Left forelimb (tissue), 1 donor: ENCODE measurements at places on chromosomes 5 and 9.

DNA sequence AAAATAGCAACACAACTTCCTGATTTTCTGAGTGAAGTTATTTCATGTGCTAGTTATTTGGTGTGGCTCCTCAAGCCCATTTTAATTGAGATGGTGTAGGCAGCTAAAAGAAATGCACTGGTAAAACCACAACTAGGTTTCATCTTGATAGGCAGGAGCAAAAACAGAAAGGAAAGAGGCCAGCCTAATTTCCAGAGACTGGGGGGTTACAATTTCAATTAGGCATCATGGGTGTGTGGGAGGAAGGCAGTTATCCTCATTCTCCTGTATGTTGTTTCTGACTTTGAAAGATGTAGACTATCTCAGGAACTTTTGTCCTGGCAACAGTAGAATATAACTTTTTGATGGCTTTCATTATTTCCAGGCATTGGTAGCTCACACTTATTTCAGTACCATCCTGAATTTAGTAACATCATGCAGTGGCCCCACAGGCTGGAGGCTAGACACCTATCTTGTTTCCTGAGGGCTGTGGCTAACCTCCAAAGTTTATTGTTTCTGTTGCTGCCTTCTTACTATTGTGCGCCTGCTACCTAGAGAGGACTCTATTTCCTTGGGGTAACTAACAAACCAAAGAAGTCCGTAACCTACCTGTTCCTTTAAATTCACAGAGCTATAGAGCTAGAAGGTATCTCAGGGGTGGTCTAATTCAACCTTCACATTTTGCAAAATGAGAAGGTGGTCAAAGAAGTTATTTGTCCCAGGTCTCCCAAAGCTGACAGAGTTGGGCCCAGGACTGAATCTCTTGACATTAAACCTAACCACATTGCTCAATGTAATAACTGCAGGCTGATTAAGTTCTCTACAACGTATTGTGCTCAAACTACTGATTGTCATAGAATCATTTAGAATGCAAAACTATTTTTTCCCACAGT, 42.4 kb downstream of the FYB1 start:
- DNase-seq = no peak

GRCh38 chr9:110994771-110995241, 43.5 kb downstream of the LPAR1 start:
- no peak for DNase-seq

- no peak for DNase-seq
These were observed 106.9 kb downstream of the GLDC start for GRCh38 chr9:6538666-6539071.

DNA sequence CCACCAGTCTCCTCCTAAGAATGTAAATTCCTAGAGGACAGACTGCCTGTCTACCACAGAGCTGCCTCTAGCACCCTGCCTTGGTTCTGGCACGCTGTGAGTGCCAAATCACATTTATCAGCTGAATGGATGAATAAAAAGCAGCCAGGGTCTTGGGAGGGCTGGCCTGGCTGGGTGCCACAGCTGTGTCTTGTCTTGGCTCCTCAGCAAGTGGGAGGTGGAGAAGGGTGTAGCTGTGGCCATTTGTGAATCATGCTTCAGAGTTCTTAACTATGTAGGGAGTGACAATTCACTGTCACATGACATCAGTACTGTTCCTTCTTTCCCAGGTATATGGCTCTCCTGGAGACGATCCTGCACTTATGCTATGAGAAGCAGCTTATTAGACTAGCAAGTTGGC, 70.6 kb downstream of the DCP2 start:
- no peak for DNase-seq

GRCh38 chr5:1430121-1430795, 15.0 kb downstream of the SLC6A3 start:
- no peak for DNase-seq

DNA sequence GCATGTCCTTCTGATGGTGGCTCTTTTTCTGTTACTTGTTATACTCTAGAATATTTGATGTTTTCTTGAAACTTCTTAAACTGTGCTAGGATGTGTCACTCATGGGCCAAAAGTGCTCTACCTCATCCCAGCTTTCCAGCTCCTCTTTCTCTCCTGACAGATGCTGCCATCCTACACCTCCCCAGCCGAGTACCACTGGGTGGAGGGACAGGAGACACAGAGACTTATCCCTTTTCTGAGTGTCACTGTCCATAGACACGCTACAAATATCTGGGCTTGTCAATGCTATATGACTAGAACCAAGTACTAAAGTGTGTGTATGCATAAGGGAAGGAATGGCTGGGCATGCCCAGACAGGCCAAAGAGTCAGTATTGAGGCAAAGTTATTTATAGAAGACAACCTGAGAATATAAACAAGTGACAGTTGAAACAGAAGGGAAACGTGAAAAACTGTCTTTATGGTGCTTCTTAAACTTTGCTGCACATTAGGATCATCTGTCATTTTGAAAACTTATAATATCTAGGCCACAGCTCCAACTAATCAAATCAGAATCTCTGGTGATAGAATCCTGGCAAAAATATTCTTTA, 188.0 kb downstream of the CARTPT start:
- no peak for DNase-seq

DNA sequence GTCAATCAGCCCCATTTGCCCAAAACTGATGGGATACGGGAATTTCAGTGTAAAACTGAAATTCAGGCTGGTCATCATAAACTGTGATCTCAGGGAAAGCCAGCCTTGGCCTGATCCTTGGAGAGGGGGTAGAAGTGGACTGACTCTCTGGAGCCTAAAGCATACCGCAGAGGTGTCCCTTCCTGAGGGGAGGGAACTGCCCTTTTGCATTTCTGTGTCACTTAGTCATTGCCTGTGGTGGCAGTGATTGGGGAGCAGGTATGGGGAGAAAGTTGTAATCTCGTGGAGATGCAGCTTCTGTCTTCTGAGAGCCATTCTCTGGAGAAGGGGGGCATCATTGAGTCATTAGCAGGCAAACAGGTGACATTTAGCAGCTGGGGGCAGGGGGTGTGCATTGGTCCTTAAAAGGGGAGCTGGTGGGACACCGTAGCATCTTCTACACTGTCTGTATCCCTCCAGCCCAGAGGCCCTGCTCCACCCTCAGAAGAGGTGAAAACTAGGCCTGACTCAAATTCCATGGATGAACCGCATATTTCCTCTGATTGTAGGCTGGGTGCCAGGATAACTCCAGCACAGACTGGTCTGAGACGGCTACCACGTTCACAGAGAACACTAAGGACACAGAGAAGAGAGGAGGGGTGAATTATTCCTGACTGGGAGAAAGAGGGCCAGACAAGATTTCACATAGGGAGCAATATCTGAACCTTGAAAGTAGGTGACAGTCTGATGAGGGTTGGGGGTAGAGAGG, 143.3 kb downstream of the SEC61B start:
- no peak for DNase-seq

DNA sequence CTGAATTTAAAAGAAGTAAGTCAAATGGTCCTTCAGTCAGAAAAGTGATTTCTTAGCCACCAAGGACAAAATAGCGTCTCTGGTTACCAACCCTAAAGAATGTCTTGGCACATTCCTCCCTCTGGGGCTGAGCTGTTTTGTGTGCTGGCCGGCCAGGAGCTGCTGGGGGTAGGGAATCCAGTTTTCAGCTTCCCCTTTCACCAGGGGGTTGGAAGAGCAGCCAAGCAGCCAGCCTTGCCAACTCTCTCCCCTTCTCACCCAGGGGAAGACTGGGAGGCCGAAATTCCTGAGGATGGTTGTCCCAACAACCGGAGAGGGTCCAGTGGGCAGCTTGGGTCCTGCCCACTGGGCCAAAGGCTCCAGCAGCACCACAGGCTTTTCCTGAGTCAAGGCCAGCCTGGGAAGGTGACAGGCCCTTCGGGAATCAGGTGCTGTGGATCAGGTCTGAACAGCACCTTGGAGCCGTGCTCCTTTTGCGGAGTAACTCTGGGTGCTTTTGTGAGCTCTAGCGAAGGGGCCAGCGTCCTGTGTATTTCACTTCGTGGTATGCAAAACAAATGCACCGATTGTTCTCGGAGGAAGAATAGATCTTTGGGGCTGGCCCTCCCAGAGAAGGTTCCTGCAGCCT, 4.2 kb downstream of the WWC1 start:
- DNase-seq = no peak

DNA sequence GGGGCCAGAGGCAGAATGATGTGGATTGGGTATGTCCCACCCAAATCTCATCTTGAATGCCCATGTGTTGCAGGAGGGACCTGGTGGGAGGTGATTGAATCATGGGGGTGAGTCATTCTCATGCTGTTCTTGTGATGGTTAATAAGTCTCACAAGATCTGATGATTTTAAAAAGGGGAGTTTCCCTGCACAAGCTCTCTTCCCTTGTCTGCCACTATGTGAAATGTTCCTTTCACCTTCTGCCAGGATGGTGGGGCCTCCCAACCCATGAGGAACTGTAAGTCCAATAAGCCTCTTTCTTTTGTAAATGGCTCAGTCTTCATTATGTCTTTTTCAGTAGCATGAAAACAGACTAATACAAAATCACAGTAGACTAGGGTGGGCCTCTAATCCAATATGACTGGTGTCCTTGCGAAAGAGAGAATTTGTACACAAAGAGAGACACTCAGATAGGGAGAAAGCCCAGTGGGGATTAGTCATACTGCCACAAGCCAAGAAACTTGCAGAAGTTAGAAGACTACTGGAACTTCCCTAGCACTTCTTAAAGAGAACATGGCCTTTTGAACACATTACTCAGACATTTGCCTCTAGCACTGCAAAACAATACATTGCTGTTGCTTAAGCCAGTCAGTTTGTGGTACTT, 68.4 kb downstream of the ANXA1 start:
- DNase-seq = no peak

- DNase-seq = no peak
These were observed 4.1 kb upstream of the DNAJB5 start for GRCh38 chr9:34985311-34985899.

GRCh38 chr5:55324815-55325418, 17.1 kb downstream of the MTREX start:
- no peak for DNase-seq
